ENCODE measurements at places on chromosomes 1 and 21.

DNA sequence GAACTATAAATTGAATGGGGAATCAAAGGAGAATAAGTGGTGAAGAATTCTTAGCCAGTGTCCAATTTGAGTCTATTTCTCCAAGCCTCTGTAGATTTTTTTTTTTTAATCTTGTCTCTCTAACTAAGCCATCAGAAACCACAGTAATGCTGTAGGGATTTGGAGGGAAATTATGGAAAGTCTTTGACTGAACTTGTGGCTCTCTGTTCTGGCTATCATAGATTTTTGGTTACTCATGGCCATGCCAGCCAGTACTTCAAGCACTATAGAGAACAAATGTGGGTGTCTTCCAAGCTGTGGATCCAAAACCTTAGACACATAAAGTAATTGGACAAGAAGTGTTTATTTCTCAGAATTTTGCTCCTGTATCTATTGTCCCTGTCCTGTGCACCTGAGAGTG is 147.9 kb downstream of the LRRC40 start:
- DNase-seq = no peak

DNA sequence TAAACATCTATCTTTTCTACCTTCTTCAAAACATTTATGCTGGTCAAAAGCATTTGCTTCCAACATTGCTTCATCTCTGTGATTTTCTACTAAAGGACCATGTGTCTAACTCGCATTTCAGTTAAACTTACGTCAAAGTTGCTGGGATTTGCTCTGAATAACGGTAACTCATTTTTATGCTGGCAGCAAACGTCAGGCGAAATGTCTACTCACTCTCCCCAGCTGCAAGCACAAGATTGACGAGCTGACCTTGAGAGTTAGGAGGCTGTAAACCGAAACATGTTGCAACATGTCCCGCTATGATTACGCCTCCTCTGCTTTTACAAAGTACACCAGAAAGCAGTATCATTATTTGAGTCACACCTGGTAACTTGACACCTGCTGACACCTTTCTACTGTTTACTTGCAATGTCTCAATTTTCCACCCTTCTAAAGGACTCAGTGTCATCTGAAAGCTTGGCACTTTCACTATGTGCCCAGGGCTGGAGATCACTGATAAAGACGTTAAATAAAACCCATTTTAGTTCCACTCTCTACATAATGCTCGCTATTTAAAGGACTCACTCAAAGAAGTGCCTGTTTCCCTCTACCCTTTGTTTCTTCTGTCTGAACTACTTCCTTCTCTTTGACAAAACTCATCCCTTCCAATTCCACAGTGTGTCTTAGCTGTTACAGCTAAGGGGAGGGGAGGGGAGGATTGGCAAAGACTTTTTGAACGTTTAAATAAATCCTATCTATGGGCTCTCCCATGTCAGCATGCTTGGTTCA is 111.9 kb downstream of the PTPN14 start:
- no peak for DNase-seq

DNA sequence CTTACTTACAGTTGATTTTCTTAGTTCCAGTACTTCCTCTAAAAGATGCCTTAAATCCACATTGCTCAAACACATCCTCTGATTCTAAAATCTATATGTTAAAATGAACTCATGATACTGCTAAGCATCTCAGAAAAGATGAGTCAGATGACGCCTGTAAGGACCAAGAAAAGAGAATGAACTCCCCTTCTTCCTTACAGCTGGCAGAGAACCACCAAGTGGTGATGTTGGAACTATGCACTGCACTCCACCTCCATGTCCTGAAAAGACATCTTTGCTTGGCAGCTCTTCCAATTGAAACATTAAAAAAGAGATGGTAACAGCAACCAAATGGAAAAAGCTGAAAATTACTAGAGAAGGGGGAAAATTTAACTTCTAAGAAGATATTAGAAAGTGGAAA is 648.8 kb downstream of the PTPRC start:
- DNase-seq = no peak

GRCh38 chr1:16438924-16439323 is 1.6 kb upstream of the NECAP2 start:
- DNase-seq = no peak

- DNase-seq = no peak
These were observed 73.2 kb downstream of the DISC1 start for GRCh38 chr1:231699784-231700183.

DNA sequence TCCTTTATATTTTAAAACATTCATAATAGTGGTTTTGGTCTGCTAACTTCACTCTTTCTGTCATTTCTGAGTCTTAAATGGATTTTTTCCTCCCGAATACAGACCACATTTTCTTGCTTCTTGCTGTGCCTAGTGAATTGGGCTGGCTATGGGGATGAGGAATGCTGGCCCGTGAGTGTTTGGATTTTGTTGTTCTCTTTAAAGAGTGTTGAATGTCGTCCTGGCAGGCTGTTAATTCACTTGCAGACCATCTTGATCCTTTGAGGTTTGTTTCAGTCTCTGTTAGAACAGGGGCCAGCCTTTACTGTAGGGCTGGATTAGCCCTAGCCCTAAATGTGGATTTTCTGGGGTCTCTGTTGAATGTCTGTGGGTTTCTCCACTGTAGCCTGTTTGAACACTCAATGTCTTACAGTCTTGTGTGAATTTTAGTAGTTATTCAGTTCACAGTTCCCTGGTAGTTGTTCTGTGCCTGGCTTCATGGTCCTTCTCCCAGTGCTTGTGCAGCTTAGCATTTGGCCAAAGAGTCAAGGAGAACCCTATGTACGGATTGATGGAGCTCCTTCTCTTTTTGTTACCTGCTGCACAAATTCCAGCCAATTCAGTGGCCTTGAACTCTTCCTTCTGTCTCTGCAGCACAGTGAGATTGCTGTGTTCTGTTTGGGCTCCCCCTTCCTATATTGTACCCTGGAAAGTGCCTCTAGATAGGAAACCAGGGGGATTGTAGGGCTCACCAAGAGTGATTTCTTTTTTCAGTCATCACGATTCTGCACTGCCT is 95.7 kb downstream of the DYRK1A start:
- no peak for DNase-seq

GRCh38 chr1:1040004-1040991 is 20.4 kb downstream of the AGRN start:
- DNase-seq = peak; percentile 78

DNA sequence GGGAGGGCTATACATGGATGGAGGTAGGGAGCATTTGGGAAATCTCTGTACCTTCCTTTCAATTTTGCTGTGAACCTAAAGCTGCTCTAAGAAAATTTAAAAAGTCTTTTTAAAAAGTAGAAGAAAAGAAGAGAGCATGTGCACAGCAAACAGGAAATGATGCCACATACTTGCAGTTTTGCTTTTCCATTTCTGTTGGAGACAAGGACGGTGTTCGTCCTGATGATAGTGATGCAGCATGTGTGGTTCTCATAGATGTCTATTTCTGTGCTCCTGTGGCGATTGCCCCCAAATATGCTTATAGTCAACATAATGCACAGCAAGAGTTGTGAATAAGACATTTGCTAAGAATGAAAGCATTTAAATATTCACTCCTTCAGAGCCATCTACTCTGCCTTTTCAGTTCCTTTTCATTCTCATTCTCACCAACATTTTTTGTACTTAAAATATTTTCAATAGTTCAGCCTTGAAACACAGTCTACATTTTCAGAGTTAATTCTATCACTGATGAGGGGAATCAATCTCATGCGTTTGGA is 66.6 kb downstream of the LRRC8C start:
- DNase-seq = no peak

GRCh38 chr1:22473952-22474351 is 22.3 kb downstream of the ZBTB40 start:
- no peak for DNase-seq

GRCh38 chr21:30482130-30482529 is 2.0 kb upstream of the KRTAP19-1 start:
- no peak for DNase-seq

- no peak for DNase-seq
These were observed 116.6 kb downstream of the SETD4 start for GRCh38 chr21:35943752-35944151.
